Cardiac septum (tissue), 1 donor: ENCODE measurements at places on chromosomes 2 and 18.

DNA sequence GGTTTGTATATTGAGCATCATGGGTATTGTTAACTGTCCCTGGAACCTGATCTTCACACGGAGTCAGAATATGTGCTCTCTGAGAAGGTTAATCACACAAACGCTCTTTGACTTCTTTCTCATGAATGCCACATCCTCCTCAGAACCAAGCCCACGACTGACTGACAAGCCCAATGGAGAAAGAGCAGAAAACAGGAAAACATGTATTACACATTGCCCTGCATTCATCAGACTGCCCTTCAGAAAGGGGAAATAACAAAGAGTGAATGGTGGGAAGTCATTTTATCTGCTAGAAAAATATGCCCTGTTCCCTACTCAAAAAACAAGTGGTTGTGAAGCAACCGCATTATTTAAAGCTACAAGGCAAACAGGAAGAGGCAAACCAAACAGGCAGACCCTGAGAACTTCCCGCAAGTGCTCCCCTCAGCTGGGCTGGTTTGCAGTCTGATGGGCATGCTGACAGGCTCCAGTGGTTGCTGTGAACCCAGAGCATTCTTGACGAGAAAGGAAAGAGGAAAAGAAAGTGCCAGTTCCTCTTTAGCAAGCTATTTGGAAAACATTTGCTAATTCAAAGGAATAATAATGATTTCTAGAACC lies 172.9 kb upstream of the SETBP1 start:
- peak; percentile 75 for DNase-seq

GRCh38 chr2:50529600-50530218 lies 502.2 kb downstream of the NRXN1 start:
- no peak for DNase-seq

- no peak for DNase-seq
Measured at GRCh38 chr2:189302274-189302948, 122.8 kb upstream of the COL5A2 start.

GRCh38 chr2:42438685-42439084 lies 55.1 kb downstream of the KCNG3 start:
- DNase-seq = no peak

DNA sequence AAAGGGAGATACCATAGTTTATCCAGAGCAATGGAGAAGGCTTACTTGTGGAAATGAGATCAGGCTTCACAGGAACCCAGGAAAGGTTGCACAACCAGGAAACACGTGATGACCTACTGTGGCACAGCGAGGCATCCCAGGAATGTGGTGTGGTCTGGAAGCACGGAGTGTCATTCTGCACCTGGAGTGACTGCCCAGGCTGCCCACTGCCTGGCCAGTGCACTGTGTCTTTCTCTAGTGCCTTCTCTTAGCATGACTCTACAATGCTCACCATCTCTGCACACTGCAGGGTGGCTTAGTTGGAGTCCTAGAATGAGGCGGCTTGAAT lies 48.9 kb downstream of the CHST9 start:
- no peak for DNase-seq

DNA sequence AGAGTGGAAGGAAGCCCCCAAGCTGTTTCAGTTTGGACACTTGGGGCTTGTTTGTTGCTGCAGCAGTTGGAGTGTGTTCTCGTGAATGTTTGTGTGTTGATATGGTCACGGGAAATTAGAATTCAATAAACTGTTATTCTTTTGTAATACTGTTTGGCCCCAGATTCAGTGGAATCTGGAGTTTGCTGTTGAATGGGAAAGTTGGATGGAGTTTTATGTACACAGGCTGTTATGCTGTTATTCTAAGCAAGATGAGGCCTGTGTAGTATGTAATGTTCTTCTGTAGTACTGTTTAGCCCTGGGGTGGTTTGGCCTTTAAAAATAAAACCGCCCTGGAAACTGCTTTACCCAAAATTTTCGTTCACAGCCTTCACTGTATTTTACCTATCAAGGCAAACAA lies 810.4 kb upstream of the HS6ST1 start:
- no peak for DNase-seq

GRCh38 chr2:181396256-181397123 lies 60.7 kb upstream of the ITGA4 start:
- DNase-seq = no peak

GRCh38 chr2:215401896-215402379 lies 33.9 kb downstream of the FN1 start:
- no peak for DNase-seq
